ENCODE measurements at places on chromosomes 4 and X. TPM values are rescaled to one million over a fixed set of nuclear protein-coding genes. Genes with fewer than 3 reads are reported as not detected.

DNA sequence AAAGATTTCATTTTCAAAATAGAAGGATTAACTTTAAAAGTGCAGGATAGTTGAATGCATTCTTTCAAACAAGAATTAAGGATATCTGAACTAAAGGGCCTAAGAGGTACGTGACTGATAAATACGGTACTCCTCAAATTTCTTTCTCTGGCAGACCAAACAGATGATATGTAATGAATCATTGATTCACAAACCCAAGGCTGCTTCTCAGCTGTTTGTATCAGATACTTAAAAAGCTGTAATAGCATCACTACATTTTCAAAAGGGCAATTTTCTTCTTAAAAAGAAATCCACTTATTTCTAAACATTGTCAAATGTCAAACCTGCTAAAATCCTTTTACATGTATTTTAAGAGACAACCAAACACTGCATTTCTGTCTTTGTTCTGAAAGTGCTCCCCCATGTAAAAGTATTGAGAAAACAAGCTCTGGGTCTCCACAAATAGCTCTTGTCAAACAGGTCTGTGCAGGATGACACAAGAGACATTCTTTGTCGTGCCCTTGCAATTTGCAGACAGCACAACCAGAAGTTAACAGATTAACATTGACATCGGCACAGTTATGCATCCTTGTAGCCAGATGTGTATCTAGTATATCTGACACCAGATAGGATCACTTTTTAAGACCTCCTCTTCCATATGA is 82.0 kb downstream of the MANBA start:
- no peak for DNase-seq

Gene TCEAL4
- total RNA-seq = 3.2 TPM

DNA sequence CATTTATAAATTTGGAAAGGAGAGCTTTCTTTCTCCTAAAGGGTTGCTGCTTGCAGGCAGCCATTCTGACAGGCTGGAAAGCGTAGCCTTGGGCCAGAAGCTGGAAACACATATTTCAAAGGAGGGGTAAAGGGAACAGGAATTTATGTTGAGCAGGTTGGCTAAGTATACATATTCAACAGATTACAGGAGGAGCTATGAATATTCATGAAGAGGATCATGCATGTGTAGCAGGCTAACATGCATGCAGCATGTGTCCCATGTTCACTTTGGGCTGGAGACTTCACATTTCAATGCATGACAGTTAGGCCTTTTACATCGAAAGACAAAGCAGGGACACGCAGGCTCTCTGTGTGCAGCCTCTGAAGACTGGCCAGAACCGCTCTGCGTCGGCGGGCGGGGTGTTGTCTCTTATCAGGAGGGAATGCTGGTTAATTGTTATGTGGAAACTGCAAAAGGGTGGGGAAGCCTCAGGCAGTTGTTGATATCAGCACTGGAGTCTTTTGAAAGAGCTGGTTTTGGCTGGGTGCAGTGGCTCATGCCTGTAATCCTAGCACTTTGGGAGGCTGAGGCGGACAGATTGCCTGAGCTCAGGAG is 31.5 kb downstream of the CASP3 start:
- no peak for DNase-seq

- peak; percentile 62 for DNase-seq
Observed at GRCh38 chr4:82372517-82373485, 990 bp downstream of the HNRNPD start.

DNA sequence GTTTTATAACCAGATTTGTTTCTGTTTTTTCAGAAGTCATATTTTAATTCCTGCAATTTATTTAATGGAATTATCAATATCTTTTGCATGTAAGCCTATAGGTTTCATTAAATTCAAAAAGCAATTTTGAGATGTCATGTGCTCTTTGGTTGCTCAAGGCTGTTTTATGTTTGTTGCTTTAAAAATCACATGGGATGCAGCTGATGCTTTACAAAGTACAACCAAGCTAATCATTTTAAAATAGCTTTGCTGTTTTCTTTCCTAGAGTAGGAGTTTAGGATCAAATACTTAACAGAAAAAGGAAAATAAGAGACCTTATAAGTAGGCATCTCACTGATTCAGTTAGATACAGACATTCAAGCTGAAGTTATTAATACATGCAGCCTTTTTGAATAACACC is 11.3 kb downstream of the CPEB2 start:
- DNase-seq = no peak

DNA sequence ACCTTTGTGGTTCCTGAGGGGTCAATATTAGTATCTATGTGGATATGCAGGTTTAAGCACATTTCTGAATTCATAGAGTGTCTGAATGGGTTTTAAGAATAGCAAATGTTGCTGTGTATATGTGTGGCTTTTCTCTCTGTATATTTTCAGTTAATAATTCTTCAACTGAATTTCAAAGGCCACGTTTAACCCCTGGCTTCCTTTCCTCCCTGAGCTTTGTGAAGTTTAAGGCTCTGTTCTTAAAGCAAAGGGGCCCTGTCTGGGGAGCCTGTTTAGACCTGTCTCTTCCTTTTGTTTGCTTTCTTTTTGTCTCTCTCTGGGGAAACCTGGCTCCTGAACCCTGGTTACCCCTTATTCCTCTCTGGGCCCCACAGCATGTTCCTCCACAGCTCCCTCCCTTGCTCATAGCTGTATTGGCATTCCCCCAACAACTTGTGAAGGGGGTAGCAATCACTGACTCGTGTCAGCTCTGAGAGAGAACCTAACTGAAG is 139.1 kb downstream of the COL4A6 start:
- no peak for DNase-seq

DNA sequence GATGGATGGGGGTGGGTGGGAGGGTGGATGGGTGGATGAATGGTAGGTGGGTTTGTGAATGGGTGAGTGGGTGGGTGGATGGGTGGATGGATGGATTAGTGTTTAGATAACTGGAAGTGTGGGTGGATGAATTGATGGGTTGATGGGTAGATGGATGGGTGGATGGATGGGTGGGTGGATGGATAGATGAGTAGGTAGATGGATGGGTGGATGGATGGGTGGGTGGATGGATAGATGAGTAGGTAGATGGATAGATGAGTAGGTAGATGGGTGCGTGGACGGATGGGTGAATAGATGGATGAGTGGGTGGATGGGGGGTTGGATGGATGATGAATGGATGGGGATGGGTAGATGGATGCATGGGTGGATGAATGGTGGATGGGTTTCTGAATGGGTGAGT is 20.3 kb upstream of the ASMTL start:
- no peak for DNase-seq
